Smooth muscle cell of the umbilical artery (primary cell): ENCODE measurements at places on chromosomes 16 and 17. TPM values are rescaled to one million over a fixed set of nuclear protein-coding genes. Genes with fewer than 3 reads are reported as not detected.

ENPP7 gene
- total RNA-seq: not detected in 2 replicates

TM4SF5 gene
- total RNA-seq: not detected in 2 replicates

TSNAXIP1 gene
- 0.32 and 1.5 TPM in 2 replicates for total RNA-seq

HS3ST4 gene
- total RNA-seq: not detected in 2 replicates

SLC5A11 gene
- total RNA-seq: not detected in 2 replicates

GCGR gene
- total RNA-seq: not detected in 2 replicates

ABCA8 gene
- total RNA-seq: 43.0 and 80.8 TPM in 2 replicates

C1QTNF8 gene
- not detected in 2 replicates for total RNA-seq

TP53TG3F gene
- total RNA-seq: not detected in 2 replicates

HS3ST3A1 gene
- total RNA-seq: 18.7 and 36.3 TPM in 2 replicates

SP6 gene
- 0.09 and 0.30 TPM in 2 replicates for total RNA-seq

CCL4 gene
- total RNA-seq: not detected in 2 replicates

VEZF1 gene
- 22.9 and 25.3 TPM in 2 replicates for total RNA-seq

TBC1D3K gene
- total RNA-seq: not detected in 2 replicates

DYNLL2 gene
- total RNA-seq: 16.0 and 20.3 TPM in 2 replicates

NKD1 gene
- under 0.01 TPM in 2 replicates for total RNA-seq

CD300LG gene
- total RNA-seq: not detected in 2 replicates

C1QL1 gene
- 0.30 TPM in 1 of 2 replicates, not detected in the other for total RNA-seq

MYCBPAP gene
- total RNA-seq: 0.59 and 0.74 TPM in 2 replicates

FOXJ1 gene
- not detected in 2 replicates for total RNA-seq

CES5A gene
- total RNA-seq: not detected in 2 replicates

CD300A gene
- total RNA-seq: not detected in 2 replicates

PRCD gene
- total RNA-seq: 1.2 and 1.5 TPM in 2 replicates

SPATA33 gene
- total RNA-seq: 5.0 TPM in 2 replicates

C16orf92 gene
- not detected in 2 replicates for total RNA-seq

TBC1D3E gene
- 0.59 TPM in 1 of 2 replicates, not detected in the other for total RNA-seq

RPS6KB1 gene
- total RNA-seq: 22.3 and 23.3 TPM in 2 replicates

SMIM5 gene
- not detected in 2 replicates for total RNA-seq

CBLN1 gene
- total RNA-seq: not detected in 2 replicates

C1QTNF1 gene
- total RNA-seq: 271 and 283 TPM in 2 replicates

MNT gene
- 6.8 and 14.6 TPM in 2 replicates for total RNA-seq
